ENCODE measurements at places on chromosomes 6 and 20.
A peak's percentile ranks its signal among the peaks of the same experiment; 100 is the strongest.

DNA sequence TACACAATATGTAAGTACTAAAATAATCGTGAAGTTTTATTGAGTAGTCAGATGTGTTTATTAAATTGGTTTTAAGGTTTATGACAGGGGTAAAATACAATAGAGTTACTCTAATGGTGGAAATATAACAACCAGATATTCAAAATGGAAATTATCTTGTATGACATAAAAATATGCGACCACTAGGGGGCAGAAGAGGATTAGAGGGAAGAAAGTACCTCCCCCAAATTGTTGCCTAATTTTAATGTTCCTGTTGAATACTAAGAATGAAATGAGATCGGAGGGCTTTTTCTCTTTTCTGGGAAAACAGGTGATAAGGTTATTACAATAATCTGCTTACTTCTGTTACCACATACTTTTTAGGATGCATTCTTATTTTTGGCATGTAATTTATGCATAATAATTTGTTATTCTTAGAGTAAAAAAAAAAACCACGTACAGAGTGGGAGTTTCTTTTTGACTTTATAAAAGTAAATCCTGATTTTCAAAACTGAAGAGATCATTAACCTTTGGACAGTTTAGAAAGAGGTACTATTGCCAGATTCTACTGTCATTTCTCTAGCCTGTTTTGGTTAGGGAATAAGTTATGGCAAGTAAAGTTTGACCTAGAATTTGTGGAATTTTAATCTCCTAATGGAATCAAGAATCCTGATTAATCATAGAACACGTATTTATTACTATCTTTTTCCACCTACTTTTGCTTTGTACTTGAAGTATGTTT lies 159.2 kb downstream of the CD109 start:
- peak; percentile 3 for DNase-seq

- no peak for DNase-seq
These were observed 252.9 kb downstream of the TPBG start for GRCh38 chr6:82616386-82617028.

GRCh38 chr6:26543953-26544352 lies 5.8 kb downstream of the HMGN4 start:
- DNase-seq = no peak

DNA sequence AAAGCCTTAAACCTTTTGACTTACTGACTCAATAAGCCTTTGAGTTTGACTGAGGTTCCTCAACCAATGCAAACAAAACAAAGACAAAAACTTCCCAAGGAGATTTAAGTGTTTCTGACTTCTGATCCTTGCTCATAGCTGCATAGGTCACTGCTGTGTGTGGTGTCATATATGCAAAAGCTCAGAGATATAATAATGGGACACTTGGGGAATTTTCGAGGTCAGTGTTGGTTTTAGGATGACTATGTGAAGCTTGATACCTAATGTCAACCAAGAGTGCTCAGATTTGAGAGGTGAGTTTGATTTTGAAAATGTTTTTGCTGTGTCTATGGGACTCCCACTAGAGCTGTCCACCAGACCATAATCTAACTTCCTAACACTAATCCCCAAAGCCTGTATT lies 26.2 kb downstream of the ZKSCAN8 start:
- DNase-seq = no peak

DNA sequence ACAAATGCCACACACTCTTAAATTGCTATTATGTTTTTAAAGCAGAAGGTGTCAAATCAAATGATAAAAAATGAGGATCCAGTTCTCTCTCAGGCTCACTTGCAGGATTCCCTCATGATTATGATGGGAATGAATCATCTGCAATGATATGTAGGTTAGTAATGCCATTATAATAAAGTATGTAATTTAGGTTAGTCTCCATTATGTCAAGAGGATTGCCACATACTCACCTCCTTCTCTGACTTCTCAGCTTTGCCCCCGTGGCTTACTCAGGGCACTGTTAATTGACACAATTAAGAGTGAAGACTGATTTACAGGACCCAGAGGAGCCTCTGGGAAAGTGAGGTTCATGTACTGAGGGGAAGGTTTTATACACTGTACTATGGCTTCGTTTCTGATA lies 591.7 kb upstream of the NRSN1 start:
- DNase-seq = no peak

GRCh38 chr6:105319331-105319730 lies 83.6 kb downstream of the PREP start:
- no peak for DNase-seq

GRCh38 chr20:17674722-17675518 lies 7.1 kb downstream of the RRBP1 start:
- DNase-seq = no peak

- DNase-seq = no peak
These were observed 7.3 kb downstream of the ECI2 start for GRCh38 chr6:4128072-4128471.
